CD4-positive, alpha-beta T cell (primary cell): ENCODE measurements at places on chromosomes 6 and 20. TPM values are rescaled to one million over a fixed set of nuclear protein-coding genes. Genes with fewer than 3 reads are reported as not detected.

The FKBP1A gene
- total RNA-seq: 45.4 TPM

The ACTR5 gene
- 11.9 TPM for total RNA-seq

The GLP1R gene
- not detected for total RNA-seq

The SYNDIG1 gene
- not detected for total RNA-seq

- no peak overlapping the region for H3K27ac ChIP-seq
- no peak for DNase-seq
- H3K4me3 ChIP-seq: no peak overlapping the region
Measured at GRCh38 chr6:147508866-147509608, 547 bp downstream of the SAMD5 start.

DNA sequence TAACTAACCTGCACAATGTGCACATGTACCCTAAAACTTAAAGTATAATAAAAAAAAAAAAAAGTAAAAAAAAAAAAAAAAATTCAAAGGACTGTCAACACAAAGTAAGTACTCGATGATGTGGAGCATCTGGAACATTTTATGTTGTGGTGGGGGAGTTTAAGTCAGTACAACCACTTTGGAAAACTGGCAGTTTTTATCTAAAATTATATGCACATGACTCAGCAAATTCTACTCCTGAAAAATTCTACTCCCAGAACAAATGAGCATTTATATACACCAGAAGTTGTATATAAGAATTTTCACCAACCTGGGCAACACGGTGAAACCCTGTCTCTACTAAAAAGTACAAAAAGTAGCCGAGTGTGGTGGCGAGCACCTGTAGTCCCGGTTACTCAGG lies 36.9 kb upstream of the CCDC28A start:
- DNase-seq: no peak
- H3K36me3 ChIP-seq: no peaks in the 10 kb centered on the region
- H3K4me3 ChIP-seq: no peak overlapping the region
- no peak overlapping the region for H3K27ac ChIP-seq
- H3K27me3 ChIP-seq: no peaks in the 10 kb centered on the region
- no peaks in the 10 kb centered on the region for H3K4me1 ChIP-seq

DNA sequence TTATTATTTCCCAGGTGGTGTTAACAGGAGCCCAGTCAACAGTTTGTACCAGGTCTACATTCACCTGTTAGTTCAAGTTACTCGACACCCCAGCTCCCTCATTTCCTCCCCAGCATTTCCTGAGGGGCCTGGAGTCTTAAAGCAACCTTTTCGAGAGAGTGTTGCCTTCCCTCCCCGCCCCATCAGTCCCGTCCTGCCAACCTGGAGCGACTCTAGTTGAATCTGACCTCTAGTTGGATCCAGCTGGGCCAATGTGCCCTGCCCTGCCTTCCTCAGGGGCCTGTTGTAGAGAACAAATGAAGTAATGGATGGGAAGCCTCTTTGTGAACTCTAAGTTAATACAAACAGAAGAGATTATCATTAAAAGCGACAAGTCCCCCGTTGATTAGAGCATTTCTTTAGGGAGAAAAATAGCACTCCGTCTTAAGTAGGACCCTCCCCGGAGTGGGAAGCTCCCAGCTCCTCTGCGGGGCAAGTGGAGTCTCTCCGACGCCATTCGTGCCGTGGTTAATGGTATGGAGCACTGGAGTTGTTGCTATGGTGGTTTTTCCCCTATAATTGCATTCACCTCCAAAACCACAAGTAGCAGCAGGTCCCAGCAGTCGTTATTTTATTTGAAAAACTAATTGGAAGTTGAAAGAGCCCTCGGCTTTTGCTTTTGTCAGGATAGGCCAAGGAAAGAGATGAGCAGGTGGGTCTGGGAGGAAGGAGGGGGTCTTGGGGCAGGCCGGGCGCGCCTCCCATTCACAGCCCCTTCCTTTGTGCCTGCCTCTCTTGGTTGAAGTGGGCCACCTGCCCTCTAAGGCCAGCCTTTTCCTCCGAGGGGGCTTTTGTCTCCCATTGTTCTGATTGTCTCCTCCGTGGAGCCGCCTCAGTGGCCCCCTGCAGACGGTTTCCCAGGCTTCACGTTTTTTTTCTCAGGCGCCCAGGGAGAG lies 16.1 kb downstream of the GHRH start:
- H3K36me3 ChIP-seq: peaks cover 38% of the 10 kb centered on the region
- no peaks in the 10 kb centered on the region for H3K4me1 ChIP-seq
- H3K4me3 ChIP-seq: no peak overlapping the region
- no peak overlapping the region for H3K27ac ChIP-seq
- H3K27me3 ChIP-seq: no peaks in the 10 kb centered on the region

GRCh38 chr6:163327165-163327880 lies 87.2 kb upstream of the QKI start:
- no peaks in the 10 kb centered on the region for H3K36me3 ChIP-seq
- no peak overlapping the region for H3K4me3 ChIP-seq
- no peaks in the 10 kb centered on the region for H3K4me1 ChIP-seq
- peaks cover 8% of the 10 kb centered on the region for H3K27me3 ChIP-seq
- no peak for DNase-seq
- no peak overlapping the region for H3K27ac ChIP-seq

DNA sequence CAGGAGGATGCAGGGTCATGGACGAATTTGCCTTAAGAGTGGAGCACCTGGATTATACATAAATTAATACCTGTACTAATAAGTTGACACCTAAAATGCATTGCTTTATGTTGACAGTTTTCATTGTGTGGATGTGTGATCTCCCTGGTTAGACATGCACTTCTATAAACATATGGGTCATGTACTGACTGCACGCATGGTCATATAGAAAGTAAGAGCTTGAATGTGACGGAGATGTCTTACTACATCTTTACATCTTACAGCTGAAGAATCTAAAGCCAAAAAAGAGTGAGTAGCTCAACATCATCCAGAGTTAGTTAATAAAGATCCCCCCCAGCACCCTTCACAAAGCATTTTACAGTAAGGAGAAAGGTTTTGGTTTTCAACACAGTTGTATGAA lies 408.4 kb upstream of the JARID2 start:
- no peak for DNase-seq
- H3K27ac ChIP-seq: no peak overlapping the region
- H3K27me3 ChIP-seq: no peaks in the 10 kb centered on the region
- H3K4me3 ChIP-seq: no peak overlapping the region

- H3K4me1 ChIP-seq: no peaks in the 10 kb centered on the region
- no peak overlapping the region for H3K27ac ChIP-seq
- H3K27me3 ChIP-seq: no peaks in the 10 kb centered on the region
- H3K36me3 ChIP-seq: no peaks in the 10 kb centered on the region
Measured at GRCh38 chr20:52493171-52493721, 301.7 kb upstream of the ZFP64 start.

DNA sequence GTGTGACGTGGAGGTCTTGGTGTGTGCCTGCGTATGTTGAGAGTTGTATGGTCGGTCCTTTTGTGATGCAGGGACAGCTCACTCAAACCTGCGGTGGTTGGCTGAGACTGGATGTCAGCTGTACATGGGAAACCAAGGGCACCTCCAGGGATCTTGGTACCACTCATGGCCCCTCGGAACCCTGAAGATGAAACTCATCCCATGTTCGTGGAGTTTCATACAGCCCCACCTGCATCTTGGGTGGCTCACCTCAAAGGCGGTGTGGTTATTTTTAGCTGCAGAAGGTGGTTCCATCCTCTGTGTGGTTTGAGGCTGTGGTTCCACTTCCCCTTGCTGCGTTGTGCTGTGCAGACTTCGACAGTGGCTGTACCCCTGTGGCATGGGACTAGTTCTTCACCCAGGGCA lies 52.6 kb upstream of the SLC22A1 start:
- H3K36me3 ChIP-seq: peaks cover 86% of the 10 kb centered on the region
- H3K4me3 ChIP-seq: no peak overlapping the region
- H3K4me1 ChIP-seq: peaks cover 24% of the 10 kb centered on the region

- no peaks in the 10 kb centered on the region for H3K27me3 ChIP-seq
- H3K4me1 ChIP-seq: no peaks in the 10 kb centered on the region
- H3K4me3 ChIP-seq: no peak overlapping the region
Measured at GRCh38 chr20:19231359-19232035, 19.1 kb downstream of the SLC24A3 start.

- H3K36me3 ChIP-seq: no peaks in the 10 kb centered on the region
- H3K27me3 ChIP-seq: no peaks in the 10 kb centered on the region
- peaks cover 33% of the 10 kb centered on the region for H3K4me1 ChIP-seq
- H3K4me3 ChIP-seq: no peak overlapping the region
Measured at GRCh38 chr20:50379049-50379990, 130.9 kb upstream of the PTPN1 start.

DNA sequence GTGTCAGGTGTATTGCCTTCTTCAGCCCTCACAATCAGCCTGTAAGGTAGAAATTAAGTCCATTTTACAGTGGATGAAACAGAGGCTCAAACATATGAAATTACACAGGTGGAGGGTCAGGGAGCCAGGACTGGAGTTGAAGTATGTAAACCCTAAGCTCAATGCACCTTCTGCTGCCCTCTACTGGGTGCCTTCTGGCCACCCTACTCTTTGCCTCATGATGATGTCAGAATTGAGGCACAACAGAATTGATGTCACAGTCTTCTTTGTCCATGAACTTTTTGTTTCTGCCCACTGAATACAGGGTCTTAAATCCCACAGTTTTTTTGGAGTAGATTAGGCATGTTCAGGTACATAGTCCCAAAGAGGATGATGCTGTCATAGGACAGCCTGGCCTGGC lies 400.8 kb upstream of the CHD6 start:
- H3K36me3 ChIP-seq: no peaks in the 10 kb centered on the region
- H3K27ac ChIP-seq: no peak overlapping the region
- DNase-seq: no peak

DNA sequence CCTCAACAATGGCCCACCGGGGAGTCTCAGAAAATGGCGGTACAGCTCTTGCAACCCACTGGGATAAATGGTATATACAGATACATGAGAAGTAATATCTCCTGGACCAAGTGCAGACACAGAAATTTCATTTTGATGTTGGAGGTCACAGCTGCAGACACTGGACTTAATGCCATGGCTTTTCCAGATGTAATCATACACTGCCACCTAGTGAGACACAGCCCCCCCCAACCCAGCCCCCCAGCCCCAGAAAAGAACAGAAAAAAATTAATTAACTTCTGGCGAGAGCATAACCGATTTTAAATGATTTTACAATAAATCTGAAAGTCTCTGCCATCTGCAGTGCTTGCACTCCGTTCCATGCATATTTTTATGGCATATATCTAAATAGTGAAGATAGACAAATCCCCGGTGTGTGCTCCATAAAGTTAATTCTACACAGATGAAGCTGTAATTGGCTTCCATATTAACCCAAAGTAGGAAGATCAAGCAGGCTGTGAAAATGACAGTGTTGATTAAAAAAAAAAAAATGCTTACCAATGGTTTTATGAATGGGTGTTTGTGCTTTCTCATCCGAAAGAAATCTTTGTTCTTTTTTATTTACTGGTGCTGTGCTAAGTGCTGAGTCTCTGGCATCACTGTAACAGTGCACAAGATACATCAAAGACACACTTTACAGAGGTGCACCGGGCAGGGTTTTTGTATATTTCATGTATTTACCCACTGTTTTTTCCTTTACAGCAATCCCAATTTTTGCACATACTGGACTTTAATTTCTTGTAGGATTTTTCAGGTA lies 804.1 kb downstream of the TFAP2A start:
- no peak overlapping the region for H3K27ac ChIP-seq
- no peaks in the 10 kb centered on the region for H3K27me3 ChIP-seq
- H3K4me3 ChIP-seq: no peak overlapping the region
- DNase-seq: no peak
- H3K4me1 ChIP-seq: no peaks in the 10 kb centered on the region
- no peaks in the 10 kb centered on the region for H3K36me3 ChIP-seq

GRCh38 chr6:87944541-87944954 lies 103.1 kb upstream of the SPACA1 start:
- no peak overlapping the region for H3K27ac ChIP-seq
